T-helper 22 cell (primary cell): ENCODE measurements at places on chromosomes 2 and 18.

- no peak for DNase-seq
Observed at GRCh38 chr2:114384441-114384840, 58.0 kb upstream of the DPP10 start.

GRCh38 chr2:26642429-26642828 is 1.3 kb upstream of the CIB4 start:
- no peak for DNase-seq

GRCh38 chr2:134917888-134918525 is 615 bp upstream of the CCNT2 start:
- no peak for DNase-seq

GRCh38 chr2:11437602-11438001 is 28.4 kb downstream of the E2F6 start:
- DNase-seq: no peak

DNA sequence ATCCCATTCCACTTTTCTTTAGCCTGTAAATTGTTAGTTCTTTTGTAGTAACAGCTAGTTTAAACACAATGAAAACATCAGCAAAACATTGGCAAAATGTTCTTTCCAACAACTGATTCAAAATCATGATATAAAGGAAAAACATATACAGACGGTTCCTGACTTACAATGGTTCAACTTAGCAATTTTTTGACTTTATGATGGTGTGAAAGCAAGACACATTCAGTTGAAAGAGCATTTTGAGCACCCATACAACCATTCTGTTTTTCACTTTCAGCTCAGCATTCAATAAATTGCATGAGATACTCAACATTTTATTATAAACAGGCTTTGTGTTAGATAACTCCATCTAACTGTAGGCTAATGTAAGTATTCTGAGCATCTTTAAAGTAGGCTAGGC is 185.1 kb downstream of the NOL4 start:
- no peak for DNase-seq

GRCh38 chr18:25535495-25535894 is 183.5 kb upstream of the ZNF521 start:
- DNase-seq: no peak

GRCh38 chr2:42010743-42011298 is 37.0 kb upstream of the PKDCC start:
- no peak for DNase-seq

DNA sequence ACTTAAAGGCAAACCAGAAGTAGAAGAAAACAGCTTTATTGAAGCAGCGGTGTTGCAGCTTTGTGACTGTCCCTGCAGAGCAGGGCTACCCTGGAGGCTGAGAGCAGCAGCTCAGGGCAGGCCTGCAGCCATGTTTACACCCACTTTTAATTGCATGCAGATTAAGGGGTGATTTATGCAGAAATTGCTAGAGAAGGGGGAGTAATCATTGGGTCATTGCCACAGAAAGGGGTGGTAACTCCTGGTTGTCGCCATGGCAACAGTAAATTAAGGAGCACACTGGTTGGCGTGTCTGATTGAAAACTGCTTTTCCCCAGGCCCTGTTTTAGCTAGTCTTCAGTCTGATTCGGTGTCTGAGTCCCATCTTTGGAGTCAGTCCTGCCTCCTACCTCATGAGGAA is 195.4 kb upstream of the HDAC4 start:
- DNase-seq: no peak
